ENCODE measurements at places on chromosomes 2 and 18. TPM values are rescaled to one million over a fixed set of nuclear protein-coding genes. Genes with fewer than 3 reads are reported as not detected.

Gene CFC1
- total RNA-seq, result not detected

Gene UGT1A4
- not detected for total RNA-seq

Gene MCFD2
- 227 TPM for total RNA-seq

Gene CRYBA2
- not detected for total RNA-seq

Gene LRRC30
- not detected for total RNA-seq

Gene SLC5A7
- not detected for total RNA-seq

Gene CLEC4F
- 0.13 TPM for total RNA-seq

Gene FAM98A
- total RNA-seq, result 16.0 TPM

Gene INPP5D
- 29.4 TPM for total RNA-seq

Gene PLEKHM3
- total RNA-seq, result 7.2 TPM
